CD14-positive monocyte (primary cell): ENCODE measurements at places on chromosomes 11 and 22.

GRCh38 chr11:96523656-96524055, 133.8 kb downstream of the JRKL start:
- DNase-seq, result no peak

DNA sequence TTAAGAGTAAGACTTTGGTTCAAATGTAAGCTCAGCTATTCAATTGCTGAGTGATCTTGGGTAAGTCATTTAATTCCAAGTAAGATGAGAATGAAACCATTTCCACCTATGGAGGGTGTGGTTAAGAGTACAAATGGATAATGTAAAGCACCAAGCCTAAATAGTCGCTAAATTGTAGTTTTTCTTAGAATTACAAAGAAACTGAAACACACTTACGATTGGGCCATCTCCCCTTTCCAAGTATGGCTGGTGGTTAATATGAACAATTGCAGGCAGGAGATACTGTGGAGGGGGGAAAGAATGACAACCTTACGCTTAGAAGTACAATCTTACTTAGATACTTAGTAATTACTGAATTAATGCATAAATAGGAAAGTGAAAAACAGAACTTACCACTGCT, 8.2 kb downstream of the DDX17 start:
- DNase-seq, result no peak

DNA sequence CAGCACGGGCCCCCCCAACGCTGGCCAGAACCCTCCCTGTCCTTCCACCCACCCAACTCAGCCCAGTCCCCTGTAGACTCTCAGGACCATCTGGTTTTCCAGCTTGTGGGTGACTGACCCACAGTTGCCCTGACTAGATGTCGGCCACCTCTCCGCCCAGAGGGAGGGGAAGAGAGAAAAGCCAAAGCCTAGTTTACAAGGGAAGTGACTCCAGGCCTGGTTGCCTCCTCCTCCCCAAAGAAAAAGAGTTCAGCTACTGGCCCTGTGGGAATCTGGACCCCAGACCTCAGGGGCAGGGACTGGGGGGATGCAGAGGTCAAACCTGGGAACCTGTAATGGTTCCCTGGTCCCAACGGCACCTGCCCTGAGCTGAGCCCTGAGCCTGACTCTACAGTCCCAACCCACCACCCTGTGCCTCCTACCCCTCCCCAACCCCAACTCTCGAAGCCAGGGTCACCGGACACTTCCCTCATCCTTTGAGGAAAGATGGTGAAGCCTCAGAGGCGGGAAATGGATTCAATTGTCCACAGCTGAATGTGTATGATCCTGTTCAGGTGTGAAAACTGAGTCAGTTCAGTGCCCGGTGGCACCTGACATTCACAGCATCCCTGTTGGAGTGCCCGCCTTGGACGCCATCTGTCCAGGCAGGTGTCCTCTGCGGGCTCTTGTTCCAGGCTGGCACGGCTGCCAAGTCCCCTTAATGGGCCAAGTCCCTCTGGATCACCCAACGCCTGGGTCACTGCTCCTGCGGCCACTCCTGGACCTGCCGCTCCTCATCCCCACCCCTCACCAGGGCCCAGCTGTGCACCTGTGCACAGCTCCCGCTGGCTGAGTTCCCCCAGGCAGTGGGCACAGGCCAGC, 21.0 kb upstream of the WNT7B start:
- DNase-seq, result peak; percentile 52

GRCh38 chr11:15617126-15617525, 502.4 kb downstream of the INSC start:
- no peak for DNase-seq

DNA sequence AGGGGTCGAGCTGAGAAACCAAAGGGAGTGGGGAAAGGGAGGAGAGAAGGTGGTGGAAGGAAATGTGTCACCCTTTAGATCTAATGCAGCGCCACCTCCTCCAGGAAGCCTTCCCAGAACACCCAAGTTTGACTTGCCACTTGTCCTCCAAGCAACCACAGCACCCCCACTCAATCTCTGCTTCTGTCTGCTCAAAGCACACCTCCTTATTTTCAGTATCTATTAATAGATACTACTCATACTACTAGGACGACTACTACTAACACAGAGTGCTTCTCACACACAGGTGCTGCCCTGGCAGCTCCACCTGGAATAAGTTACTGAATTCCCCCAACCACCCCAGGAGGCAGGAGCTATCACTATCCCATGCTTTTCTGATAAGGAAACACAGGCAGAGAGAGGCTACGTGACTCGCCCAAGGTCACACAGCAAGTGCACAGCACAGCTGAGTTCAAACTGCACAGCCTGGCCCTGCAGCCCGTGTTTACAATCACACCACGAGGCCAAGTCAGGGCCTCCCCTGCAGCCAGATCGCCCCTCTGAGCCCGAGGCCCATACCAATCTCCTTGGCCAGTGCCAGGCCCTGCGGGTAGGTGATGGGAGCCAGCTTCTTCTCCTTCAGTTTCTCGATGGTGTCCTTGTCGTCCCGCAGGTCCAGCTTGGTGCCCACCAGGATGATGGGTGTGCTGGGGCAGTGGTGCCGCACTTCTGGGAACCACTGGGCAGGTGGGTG, 13.2 kb downstream of the RAC2 start:
- no peak for DNase-seq

DNA sequence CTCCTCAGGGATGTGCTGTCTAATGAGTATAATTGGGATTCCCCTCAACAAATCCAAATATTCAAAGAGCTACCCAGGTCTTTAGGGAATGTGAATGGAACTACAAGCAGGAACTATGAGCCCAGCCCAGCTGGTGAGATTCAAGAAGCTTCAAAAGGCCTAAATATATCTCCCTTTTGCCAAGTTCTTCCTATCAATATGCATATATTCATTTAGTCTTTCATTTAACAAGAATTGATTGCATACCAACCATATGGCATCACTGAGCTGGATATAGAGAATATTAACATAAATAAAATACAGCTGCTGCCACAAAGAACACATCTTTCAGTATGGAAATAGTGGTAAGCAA, 58.9 kb upstream of the PRSS23 start:
- no peak for DNase-seq

DNA sequence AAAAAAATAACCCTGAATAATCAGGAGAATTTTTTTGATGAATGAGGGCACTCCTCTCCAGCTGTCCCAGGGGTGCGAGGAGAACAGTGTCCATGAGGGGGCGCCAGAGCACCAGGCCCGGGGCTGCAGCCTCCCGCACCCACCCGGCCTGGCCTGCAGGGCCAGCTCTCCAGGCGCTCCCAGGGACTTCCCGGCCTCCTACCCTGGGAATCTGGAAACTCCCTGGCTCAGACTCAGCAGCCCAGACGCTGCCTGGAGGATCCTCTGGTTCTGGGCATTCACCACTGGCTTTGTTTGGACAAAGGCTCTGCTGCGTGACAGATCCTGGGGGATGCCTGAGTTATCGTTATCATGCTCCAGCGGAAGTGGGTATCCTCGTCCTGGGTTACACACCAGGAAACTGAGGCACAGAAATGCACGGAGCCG, 31.0 kb downstream of the MCM5 start:
- peak; percentile 48 for DNase-seq

GRCh38 chr11:118607401-118608359, at the start of gene PHLDB1:
Gene PHLDB1, plus strand, starts transcription at chr11:118607615. Its CDS starts 6,222 bp downstream, at chr11:118613837.
- DNase-seq, result peak; percentile 60

DNA sequence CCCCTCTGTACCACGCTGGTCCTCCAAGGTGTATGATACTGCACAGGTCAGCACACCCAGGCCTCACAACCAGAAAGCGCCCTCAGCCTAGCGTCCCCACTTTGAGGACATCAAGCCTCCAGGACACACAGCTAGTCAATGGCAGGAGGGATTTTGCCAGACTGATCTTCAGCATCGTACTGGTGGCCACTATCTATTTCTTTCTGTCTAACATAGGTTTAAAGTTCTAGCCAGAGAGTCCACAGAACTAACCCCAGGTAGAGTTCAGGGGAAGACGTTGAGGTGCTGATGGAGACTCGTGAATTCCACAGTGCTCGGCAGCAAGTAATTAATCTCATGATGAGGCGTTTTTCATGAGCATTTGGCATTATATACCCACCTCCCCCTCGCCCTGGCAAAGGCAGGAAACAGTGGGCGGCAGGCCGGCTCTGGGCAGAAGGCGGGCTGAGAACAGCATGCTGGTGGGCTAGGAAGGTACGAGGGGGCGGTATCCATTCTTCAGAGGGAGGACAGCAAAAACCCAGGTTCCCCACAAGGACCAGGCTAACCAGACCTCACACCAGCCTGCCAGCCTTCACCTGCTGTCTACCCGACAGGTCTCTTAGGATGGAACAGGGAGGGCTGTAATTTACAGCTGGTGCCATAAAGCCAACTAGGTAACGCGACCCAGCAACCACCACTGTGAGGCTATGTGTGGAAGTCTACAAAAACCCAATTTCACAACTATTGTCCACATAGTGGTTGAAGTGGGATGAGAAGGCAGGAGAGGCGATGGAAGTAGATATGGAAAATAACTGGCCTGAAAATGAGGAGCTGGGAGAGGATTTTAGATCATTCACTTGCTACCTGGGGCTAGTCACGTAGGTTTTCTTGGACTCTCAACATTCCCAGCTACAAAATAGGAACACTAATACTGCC, 18.5 kb downstream of the MYH9 start:
- no peak for DNase-seq

DNA sequence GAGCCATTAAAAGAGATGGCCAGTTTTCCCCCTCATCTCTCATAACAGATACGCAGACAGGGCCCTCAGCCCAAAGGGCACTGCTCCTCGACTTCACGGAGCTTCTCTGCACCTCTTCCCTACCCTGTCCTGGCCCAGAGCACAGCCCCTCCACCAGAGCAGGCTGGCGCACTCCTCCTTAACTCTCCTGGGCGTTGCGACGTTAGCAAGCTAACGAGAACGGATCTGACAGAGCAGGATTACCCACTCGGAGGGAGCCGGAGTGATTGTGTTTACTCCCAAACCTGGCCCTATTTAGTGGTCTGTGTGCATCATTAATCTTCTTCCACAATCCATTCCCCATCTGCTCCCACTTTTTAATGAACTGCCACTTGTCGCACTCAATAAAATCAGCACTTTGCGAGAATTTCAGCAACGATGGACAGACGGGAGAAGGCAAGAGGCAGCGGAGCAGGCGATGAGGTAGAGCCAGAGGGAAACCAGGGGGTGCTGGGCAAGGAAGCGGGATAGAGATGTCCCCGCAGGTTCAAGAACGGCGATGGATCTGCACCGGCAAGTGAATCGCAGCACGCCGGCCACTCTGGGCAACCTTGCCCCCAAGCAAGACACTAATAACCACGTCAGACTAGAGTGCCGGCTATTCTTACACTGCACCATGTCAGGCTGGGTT, 159.4 kb downstream of the BUD13 start:
- no peak for DNase-seq

- DNase-seq, result no peak
Measured at GRCh38 chr22:42414565-42415303, 17.5 kb downstream of the NFAM1 start.

DNA sequence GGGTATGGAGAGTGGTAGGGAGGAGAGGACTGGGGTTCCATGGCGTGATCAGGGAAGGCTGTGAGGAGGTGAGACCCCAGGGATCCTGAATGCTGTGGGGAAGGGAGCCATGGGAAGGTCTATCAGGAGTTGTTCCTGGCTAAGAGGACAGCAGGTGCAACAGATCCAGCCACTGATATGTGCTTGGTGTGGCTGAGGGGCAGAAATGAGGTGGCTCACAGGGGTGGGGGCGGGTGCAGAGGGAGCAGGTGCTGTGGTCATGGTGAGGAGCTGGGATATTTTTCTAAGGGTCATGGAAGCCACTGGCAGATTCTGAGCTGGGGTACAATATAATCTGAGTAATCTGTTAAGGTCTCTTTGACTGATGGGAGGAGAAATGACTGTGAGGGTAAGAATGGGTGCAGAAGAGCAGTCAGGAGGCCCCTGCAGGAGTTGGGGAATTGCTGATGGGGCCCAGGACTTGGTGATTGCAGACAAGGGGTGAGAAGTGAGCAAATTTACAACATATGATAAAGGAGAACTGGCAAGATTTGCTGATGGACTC, 31.3 kb upstream of the DMC1 start:
- DNase-seq, result no peak

- peak; percentile 40 for DNase-seq
Measured at GRCh38 chr11:10601837-10602236, 33.4 kb upstream of the LYVE1 start.

- no peak for DNase-seq
Measured at GRCh38 chr11:64518928-64519327, 72.1 kb upstream of the SLC22A12 start.

DNA sequence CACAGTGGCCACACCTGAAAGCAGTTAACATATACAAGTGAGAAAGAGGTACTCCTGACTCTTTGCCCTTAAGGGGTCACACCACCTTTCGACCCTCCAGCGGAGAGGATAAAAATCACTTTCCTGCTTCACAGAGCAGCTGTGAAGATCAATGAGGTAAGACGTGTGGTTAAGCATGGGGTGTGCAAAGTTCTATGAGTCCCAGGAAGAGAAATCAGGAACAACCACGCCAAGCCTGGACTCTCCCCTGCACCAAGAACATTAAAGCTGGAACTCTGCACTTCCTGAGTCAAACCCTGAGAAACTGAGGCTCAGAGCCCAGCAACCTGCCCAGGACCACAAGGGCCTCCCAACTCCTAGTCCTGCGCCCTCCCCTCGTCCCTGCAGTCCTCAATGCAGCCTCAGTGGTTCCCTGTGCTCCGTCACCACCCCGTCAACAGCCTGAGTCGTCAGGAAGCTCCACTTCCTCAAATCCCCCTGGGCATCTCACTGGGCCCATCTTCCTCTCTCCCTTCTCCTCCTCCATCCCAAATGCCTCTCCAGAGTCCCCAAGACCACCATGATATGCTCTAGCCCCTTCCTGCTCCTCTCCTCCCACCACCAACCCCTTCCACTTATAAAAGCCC, 17.7 kb downstream of the TNKS1BP1 start:
- DNase-seq, result peak; percentile 70
